ENCODE measurements at places on chromosomes 16 and 17. TPM values are rescaled to one million over a fixed set of nuclear protein-coding genes. Genes with fewer than 3 reads are reported as not detected.
A peak's percentile ranks its signal among the peaks of the same experiment; 100 is the strongest.

The TLK2 gene
- total RNA-seq, result 51.3 TPM

The EPX gene
- total RNA-seq, result not detected

GRCh38 chr16:56785317-56785716 lies 55.4 kb downstream of the NUP93 start:
- DNase-seq, result no peak

DNA sequence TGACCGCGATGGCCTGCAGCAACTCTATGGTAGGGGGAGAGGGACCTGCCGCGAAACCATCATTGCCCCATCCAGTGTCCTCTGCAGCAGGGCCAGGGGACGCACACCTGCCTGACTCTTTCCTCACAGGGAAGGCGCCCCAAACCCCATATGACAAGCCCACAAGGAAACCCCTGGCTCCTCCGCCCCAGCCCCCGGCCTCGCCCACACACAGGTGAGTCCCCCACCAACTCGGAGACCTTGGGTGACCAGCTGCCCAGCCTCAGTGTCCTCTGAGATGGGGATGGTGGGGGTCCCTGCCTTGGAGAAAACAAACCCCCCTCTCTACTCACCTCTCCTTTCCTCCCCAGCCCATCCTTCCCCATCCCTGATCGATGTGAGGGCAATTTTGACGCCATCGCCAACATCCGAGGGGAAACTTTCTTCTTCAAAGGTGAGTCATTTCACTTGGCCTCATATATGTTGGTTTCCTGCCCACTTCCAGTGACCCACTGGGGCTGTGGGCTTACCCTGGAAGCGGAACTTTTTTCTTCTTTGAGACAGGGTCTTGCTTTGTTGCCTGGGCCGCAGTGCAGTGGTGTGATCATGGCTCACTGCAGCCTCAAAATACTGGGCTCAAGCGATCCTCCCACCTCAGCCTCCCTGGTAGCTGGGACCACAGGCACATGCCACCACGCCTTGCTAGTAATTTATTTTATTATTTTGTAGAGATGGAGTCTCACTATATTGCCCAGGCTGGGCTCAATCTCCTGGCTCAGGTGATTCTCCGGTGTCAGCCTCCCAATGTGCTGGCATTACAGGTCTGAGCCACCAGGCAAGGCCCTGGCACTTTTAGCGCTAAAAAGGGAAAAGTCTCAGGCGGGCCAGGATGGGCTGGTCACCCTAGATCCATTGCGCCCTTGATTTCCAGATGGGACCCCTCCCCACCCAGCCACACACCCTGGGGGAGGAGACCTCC lies 8.0 kb upstream of the IL32 start:
- no peak for DNase-seq

GRCh38 chr17:16923097-16923903 lies 48.6 kb downstream of the TNFRSF13B start:
- DNase-seq, result peak; percentile 61

The NCBP3 gene
- 24.2 TPM for total RNA-seq

DNA sequence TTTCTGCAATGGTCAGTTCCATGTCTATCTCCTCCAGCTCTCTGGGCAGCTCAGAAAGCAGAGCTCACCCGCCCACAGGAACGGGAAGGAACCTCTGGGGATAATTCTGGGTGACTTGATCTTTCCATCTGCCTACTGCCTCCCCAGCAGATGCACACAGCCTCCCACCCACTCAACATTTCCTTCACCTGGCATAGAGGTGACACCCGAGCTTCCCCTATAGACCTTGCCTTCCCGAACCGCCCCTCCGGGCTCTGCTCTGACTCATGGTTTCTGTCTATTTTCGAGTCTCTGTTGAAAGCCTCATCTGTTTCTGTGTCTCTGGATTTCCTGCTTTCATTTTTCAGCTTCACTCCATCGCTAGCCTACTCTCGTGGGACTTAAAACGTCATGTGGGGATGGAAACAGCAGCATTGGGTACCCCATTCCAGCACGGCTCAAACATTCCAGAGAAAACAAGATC lies 11.4 kb downstream of the GGA3 start:
- DNase-seq, result peak; percentile 97

GRCh38 chr16:69931631-69932030 lies 19.5 kb upstream of the CLEC18A start:
- peak; percentile 29 for DNase-seq

DNA sequence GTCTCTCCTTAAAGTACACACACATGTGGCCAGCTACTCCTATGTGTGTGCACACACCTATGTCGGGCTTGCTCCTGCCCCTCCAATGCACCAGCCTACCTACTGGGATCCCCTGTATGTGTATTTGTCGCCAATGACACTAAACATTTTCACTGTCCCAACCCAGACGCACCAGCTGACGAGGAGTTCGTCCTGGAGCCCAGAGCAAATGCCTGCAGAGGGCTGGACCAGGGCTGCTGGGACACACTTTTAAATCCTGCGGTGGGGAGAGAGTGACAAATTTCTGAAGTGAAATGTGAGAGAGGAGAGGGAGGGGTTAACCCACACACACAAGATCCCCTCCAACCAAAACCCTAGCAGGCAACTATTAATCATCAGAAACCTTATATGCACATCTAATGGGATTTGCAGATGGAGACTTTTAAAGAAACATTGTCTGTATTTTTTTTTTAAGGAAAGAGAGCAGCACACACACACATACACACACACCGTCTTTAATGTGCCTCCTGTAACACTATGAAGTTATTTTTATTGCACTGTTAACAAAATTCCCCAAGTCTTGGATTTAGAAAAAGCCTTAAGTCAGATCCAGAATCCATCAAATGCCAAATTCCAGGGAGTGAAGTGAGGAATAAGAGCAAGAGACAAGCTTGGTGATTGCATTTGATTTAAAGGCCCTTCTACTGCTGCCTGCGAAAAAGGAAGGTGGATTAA lies at the start of gene MEOX1:
Gene MEOX1, minus strand, starts transcription at position 224 of the 714 bp plus-strand sequence. CDS start 388 bp downstream, outside the sequence.
- DNase-seq, result peak; percentile 96

The PIK3R5 gene
- 0.36 TPM for total RNA-seq

DNA sequence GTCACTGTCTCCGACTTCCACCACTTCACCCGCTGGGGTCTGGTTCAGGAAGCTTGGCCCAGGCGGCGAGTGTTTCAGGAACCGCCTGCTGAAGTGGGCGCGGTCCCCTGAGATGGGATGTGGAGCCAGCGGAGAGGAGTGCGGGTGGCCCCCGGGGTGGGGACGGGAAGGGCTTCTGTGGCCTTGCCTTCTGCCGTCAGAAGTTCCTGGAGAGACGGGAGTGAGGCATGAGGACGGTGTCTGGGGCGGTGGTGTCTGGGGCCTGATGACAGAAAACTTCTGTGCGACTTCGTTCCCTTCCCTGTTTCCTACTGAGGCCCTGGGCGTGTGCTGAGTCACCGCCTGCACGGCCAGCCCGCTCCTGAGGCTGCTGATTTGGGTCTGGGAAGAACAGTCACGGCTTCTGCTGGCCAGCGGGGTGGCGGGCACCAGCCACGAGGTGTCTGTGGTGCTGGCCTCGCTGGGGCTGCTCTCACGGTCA lies 12.3 kb upstream of the NLRC3 start:
- peak; percentile 71 for DNase-seq

The CBX1 gene
- 30.0 TPM for total RNA-seq

Data from osteoblast (primary cell).